Inflammatory macrophage (primary cell): ENCODE measurements at places on chromosomes 1 and 21.

DNA sequence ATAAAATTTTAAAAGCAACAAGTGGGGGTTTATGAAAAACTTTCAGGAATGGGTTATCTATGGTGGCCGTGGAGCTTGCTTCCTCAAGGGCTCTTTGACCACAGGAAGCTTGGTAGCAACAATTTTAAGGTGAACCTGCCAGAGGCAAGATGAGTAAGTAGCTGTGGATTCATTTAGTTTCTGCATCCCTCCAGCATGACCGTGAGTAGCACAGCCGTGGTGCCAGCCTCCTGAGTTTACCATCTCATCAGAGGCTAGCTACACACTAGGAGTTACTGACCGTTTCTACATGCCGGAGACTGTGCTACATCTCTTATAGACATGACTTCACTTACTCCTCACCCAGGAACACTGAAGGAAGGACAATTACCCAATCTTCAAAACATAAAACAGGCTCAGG, 30.1 kb upstream of the PLEKHG5 start:
- DNase-seq: no peak

DNA sequence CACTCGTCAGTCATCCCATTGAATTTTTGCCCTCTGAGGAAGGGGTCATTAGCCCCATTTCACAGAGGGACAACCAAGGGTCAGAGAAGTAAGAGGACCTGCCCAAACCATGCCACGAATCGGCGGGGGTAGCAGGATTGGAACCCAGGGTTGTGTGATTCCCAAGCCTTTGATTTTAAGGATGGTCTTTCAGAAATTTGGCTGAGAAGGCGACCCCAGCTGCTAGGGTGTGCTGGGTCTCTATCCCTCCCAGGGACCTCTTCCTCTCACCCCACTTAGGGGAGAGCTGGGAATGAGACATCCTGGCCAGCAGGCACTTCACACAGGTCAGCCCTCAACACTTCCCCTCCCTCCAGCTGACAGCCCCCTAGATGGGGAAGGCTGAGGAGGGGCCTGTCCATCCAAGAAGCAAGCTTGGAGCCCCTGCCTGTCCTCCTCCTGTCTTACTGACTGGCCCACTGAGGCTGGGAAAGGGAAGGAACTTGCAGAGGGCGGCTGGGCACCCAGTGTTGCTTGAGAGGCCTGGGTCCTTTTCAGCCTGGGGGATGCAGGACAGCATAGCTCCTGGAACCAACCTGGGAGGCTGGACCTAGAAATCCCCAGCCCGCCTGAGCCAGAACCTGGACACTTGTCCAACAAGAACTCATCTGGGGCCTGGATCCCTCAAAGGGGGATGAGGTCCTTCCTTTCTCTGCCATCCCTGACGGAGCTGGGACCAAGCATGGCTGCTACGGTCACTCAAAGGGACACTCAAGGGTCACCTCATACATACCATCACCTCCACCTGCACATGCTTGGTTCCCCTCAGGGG, 1.7 kb downstream of the SDC3 start:
- no peak for DNase-seq

- no peak for DNase-seq
These were observed 11.1 kb downstream of the PRXL2B start for GRCh38 chr1:2597441-2598328.

- no peak for DNase-seq
These were observed 85.1 kb downstream of the ENAH start for GRCh38 chr1:225567789-225568188.

GRCh38 chr1:197029749-197030148, 37.3 kb downstream of the F13B start:
- DNase-seq: no peak

DNA sequence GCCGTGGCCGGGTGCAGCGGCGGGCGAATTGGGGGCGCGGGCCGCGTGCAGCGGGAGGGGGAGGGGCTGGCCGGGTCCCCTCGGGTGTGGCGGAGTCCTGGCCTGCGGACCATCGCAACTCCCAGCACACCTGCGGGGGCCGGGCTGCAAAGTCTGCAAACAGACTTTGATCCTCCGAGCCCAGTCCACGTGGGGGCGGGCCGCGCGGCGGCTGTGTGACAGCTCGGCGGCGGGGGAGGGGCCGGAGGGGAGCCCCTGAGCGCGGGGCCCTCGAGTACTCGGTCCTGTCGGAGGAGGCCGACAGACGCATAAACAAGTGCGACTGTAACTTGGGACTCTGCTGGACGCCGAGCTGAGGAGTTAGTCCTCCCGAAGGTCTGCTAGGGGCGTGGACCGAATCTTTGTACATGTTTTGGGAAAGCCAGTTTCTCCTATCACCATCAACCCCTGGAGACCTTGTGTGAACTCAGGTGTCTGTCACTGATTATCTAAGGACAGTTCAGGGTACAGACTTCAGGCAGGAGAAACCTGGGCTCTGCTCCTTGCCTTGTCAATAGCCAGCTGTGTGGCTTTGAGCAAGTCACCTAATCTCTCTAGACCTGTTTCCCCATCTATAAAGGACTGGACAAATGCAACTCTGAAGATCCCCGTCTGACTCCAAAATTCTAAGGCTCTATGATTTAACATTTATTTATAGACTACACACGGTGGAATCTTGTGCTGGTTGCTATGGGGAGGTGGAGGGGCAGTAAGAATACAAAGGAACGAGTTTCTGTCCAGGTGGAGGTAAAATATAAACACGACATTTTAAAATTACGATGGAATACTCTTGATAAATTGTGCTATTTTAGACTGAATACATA, 710 bp upstream of the SLC30A1 start:
- DNase-seq: peak; percentile 32

GRCh38 chr1:25088946-25089345, 143.4 kb downstream of the SYF2 start:
- DNase-seq: no peak

DNA sequence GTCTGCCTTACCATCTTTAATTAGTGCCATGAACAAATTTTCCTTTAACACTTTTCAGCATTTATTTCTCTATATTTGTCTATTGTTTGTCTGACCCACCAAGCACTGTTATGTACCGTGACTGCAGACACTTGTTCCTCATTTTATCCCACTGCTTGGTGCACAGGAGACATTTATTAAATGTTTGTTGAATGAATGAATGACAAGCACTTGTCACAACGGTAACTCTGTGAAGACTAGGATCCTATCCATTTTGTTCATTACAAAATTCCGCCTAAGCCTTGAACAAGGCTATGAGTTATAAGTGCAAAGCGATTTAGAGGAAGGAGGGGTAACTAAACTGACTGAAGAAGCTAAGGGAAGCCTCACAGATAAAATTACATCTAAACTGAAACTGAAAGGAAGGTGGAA, 379 bp upstream of the STRIP1 start:
- no peak for DNase-seq

- DNase-seq: no peak
These were observed 16.7 kb downstream of the STYXL2 start for GRCh38 chr1:167110586-167110985.

- no peak for DNase-seq
These were observed 134.0 kb downstream of the FAM78B start for GRCh38 chr1:166032572-166033371.

DNA sequence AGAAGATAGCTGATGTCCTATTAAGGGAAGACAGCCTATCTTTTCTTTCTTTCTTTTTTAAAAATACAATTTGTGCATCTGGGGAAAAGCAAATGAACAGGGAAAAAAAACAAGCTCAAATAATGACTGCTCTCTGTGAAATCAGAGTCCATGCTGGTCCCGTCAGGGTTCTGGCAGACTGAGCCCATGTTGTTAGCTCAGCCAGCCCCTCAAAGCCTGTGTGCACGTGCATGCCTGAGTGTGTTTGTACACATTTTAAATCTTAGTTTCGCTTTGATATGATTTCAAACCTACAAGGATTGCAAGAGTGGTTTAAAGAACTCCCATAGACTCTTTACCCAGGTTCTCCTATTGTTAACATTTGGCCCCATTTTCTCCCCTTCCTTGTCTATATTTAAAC, 231.8 kb upstream of the GREM2 start:
- no peak for DNase-seq

DNA sequence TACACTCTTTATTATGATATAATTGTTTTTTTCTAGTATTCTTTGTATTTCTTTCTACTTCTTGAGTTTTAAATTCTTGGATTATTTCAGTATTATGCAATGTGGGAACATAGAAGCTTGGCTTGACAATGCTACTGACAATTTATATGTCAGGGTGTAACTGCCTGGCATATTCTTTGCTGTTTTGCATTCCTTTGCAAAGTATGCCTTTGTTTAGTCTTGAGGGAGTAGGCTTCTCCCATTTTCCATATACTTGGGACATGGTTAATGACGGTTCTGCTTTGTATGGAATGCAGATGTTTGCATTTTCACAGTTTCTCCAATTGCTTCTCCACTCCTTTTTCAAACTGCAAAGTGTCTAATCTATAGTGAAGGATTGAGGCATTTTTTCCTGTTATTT, 109.8 kb downstream of the HMCN1 start:
- no peak for DNase-seq

DNA sequence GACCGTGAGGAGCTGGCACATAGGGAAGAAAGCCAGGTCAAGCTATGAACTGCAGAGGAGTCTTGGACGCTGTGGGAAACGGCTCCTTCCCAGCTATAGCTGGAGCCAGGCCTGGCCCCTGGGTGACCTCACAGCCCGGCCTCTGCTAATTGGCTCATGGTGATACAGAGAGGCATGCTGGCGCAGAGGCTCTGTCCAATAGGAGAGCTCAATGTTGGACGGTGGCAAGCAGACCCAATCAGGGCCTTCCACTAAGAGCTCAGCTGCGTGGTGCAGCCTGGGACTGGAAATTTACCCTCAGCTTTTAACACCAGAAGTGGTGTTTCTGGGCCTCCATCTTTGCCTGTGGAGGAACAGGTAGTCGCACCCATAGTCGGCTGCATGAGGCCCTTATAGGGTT, 64.4 kb upstream of the GRHL3 start:
- no peak for DNase-seq

- peak; percentile 9 for DNase-seq
These were observed 330.6 kb downstream of the DSCAM start for GRCh38 chr21:40516335-40516734.

DNA sequence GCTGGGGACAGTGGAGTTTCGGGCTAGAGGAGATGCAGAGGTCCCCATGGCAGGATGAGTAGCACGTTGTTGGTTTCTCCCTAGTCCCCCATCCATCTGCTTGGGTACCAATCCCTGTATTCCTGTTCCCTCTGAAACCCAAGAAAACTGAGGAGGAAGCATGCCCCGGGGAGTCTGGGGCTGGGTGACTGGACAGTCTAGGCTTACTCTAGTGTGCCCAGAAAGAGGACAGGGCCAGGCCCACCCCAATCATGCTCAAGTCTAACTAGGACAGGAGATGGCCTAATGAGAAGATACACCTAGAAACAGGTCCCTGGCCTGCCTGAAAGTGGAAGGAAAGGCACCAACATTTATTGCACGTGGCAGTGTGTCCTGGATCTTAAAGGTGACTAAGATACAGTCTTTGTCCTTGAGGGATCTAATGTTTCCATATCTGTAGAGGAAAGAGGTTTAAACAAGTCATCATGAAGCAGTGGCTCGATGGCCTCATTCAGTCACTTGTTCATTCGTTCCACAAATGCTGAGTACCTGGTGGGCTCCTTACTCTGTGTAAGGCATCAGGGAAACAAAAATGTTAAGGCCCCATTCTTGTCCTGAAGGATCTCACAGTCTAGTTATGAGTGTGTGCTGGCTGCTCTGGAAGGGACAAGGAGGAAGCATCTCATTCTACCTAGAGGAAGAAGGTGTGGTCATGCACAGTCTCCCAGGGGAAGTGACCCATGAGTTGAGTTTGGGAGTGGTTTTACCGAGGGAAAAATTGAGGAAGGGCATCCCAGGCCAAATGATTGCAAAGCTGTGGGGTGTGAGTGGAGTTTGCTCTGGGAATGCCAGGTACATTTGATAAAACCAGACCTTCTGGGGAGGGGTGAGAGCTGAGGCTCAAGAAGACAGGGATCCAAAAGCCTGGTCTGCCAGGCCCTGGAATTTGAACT, 10.0 kb downstream of the CDK18 start:
- peak; percentile 47 for DNase-seq

- DNase-seq: no peak
These were observed 147.5 kb downstream of the TSEN15 start for GRCh38 chr1:184199036-184199435.

DNA sequence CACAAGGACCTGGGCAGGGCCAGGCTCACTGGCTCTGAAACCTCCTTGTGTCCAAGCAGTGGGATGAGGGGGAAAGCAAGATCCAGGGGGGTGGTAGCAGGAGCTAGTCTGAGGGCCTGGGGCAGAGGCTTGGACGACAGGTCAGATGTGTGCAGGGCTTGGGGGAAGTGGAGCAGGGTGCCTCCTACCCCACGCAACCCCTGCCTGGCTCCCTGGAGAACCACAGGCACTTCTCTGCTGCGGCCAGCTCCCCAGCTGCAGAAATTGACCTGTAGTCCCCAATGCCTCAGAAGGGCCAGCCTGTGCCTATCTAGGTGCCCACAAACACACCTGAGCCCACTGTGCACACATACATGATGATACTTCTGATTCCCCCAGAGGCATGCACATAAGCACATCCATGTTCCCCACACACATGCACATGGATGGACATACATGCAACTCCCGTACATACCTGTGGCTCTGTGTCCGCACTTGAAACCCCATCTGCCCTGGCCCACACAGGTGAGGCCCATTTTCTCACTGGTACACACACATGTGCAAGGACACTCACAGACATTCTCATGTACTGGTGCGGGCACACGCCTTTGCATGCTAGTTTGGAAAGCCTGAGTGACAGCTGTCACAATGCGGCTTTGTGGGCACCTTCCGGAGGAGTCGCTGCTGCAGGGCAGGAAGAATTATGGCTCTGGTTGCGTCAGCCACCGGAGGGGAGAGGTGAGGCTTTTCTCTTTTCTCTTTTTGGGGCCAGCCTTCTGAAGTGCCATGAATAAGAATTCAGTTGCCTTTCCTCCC, 247.2 kb upstream of the CSF3R start:
- DNase-seq: no peak

DNA sequence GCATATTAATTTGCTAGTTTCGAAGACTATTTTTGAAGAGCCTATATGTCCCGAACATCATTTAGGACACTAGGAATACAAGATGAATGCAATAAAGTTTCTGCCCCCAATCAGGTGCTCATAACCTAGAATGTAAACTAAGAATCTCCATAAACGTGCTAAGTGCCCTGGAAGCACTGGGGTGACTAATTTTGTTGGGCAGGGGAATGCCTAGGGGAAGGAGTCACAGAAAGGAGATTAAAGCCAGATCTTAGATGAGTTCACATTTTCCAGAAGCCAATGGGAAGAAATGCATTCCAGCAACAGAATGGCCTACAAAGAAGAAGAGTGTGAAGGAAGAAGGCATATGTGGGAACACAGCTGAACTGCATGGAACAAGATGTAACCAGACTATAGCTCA, 19.5 kb downstream of the SCYL3 start:
- DNase-seq: no peak

- no peak for DNase-seq
These were observed 252.1 kb downstream of the TM2D1 start for GRCh38 chr1:61472876-61473275.

GRCh38 chr1:98119796-98120195, 199.0 kb upstream of the DPYD start:
- no peak for DNase-seq

DNA sequence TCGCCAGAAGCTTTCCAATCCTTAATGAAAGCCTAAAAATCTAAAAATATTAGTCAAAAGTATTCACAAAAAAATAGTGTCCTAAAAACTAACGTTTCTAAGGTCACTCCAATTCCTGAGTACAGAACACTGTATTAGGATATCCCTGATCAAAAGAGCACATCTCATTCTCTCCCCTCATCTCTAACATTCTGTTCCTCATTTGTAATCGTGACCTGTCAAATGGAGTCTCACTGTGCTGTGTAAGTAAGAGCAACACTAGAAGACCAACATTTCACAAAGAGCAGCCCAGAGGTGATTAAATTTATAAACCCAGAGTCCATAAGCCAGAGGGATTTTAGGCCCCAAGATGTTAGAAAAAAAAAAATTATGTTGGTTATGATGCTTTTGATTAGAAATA, 26.3 kb downstream of the RGS2 start:
- DNase-seq: no peak
